ENCODE measurements at places on chromosomes 2 and 18.
A peak's percentile ranks its signal among the peaks of the same experiment; 100 is the strongest.

GRCh38 chr18:25346561-25346960, 5.4 kb downstream of the ZNF521 start:
- no peak for DNase-seq

- DNase-seq: peak; percentile 63
Observed at GRCh38 chr2:121076885-121077549, 208.0 kb downstream of the TFCP2L1 start.

GRCh38 chr2:203596183-203596582, 61.1 kb upstream of the RAPH1 start:
- DNase-seq: no peak

DNA sequence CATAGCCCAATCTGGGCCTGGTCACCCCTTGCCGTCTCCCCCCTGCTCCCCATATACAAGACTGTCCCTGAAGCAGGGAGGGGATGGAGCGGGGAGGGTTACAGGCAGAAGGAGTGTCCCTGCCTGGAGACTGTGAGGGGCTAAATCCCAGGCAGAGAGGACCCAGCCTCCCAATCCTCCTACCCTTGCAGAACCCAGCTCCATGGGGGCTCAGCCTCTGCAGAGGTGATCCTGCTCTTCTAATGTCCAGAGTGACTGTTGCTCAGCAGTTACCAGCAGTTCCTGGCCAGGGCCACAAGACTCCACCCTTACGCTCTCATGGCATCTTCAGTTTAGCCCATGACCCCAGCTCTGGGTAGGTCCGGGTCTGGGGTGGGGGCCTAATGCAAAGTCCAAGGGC, 58.1 kb downstream of the COA5 start:
- DNase-seq: no peak

GRCh38 chr18:12821408-12821807, 62.6 kb downstream of the PTPN2 start:
- no peak for DNase-seq

DNA sequence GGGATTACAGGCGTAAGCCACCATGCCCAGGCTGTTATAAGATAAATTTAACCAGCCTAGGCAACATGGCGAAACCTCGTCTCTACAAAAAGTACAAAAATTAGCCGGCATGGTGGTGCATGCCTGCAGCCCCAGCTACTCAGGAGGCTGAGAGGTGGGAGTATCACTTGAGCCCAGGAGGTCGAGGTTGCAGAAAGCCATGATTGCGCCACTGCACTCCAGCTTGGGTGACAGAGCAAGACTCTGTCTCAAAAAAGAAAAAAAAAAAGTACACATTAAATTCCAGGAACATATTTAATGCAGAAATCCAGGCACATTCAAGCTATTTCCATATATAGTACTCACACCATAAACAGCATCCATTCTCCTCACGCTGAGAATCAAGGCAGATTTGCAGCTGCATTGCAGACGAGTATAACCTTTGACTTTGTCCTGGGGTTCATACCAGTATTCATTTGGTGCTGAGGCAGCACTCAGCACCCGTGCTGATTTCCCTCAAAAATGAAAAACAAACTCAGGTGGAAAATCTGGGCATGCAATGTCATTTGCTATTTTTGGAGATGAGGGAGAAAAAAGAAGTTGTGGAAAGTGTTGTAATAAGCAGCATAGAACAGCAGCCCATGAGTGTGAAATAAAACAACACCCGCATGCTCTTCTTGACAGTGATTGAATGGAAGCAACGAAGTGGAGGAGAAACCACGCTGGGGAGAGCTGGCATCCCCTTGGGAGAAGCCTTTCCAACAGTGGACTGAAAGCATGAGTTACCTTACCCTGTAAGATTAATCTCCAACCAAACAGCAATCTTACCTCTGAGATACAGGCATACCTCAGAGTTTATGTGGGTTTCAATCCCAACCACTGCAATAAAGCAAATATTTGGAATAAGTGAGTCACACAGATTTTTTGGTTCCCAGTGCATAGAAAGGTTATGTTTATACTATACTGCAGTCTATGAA, 46.8 kb upstream of the ANXA4 start:
- DNase-seq: no peak

- DNase-seq: peak; percentile 21
Observed at GRCh38 chr2:105143467-105144151, 97.9 kb upstream of the GPR45 start.

DNA sequence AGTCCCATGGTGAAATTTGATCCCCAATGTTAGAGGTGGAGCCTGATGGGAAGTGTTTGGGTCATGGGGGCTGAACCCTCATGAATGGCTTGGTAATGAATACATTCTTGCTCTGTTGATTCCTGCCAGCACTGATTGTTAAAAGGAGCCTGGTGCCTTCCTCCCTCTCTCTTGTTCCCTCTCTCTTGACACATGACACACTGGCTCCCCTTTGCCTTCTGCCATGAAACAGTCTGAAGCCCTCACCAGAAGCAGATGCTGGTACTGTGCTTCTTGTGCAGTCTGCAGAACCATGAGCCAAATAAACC, 30.6 kb upstream of the EPC2 start:
- DNase-seq: no peak

- DNase-seq: no peak
Observed at GRCh38 chr2:1422131-1422530, 8.9 kb downstream of the TPO start.

- DNase-seq: no peak
Observed at GRCh38 chr2:28526527-28527132, 30.8 kb downstream of the PLB1 start.

DNA sequence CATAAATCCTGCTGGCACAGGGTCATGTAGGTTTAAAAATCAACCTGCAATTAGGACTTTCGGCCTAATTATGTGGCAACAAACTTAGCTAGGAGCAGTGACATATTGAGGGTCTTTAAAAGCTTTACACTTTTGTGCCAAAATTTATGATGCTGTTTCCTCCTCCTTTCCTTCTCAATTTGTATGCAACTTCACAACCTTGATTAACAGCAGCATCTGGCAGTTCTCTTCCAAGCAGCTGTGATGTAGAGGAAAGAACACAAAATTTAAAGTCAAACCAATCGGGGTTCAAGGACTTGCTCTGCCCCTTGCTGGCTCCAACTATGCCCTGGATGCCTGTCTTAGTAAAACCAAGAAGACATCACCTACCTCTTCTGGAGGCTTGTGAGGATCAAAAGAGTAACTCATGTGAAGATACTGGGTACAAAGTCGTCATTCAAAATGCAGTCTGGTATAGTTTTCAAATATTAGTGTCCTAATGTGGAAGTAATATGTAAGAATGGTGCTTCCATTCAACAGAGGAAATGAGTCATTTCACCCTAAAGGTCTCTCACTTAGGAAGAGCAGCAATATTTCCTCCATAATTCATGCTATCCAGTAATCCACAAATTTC, 94.7 kb downstream of the ANKRD44 start:
- DNase-seq: no peak
